ENCODE measurements at places on chromosomes 5 and 9.

GRCh38 chr9:104805441-104805840 is 41.5 kb downstream of the NIPSNAP3B start:
- DNase-seq: no peak

DNA sequence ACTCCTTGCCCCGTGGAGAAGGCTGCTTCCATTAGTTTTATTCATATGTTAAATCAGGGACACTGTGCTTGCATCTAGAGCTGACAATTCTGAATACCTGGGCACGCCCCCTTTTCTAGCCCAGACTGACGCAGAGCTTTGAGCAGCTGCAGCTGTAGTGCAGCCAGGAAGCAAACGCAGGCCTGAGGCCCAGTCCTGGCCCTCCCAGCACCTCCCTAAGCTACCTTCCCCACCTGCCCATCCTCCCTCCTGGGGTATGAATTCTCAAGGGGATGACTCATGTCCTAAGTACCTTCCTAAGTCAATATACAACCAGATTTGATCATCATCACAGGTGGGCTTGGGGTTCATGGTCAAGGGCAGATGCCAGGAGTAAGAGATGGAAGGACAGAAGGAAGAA is 3.5 kb downstream of the PHF19 start:
- DNase-seq: no peak

DNA sequence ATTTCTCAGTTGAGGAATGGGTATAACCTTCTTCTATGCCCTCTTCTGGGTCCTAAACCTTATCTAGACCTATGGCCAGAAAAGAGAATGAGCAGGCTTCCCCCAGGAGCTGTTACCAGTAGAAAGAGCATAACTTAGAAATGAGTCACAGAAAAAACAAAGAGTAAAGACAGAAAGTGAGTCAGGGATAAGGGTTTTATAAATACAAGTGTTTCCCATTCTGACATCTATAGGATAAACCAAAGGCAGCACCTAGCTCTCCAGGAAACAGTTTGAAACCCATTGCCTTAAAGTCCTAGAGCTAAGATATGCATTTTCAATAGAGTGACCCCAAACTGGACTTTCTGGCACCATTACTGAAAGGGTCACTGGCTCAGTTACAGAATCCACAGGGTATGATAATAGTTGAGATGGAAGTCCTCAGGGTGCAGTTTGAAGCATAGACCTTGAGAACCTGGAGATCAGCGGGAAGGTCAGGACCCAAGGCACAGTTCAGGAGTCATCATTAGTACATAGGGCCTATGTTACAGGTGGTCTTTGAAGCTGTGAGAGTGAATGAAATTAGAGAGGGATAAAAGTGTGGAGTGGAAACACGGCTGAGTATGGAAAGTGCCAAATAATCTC is 42.7 kb upstream of the LIFR start:
- DNase-seq: no peak

DNA sequence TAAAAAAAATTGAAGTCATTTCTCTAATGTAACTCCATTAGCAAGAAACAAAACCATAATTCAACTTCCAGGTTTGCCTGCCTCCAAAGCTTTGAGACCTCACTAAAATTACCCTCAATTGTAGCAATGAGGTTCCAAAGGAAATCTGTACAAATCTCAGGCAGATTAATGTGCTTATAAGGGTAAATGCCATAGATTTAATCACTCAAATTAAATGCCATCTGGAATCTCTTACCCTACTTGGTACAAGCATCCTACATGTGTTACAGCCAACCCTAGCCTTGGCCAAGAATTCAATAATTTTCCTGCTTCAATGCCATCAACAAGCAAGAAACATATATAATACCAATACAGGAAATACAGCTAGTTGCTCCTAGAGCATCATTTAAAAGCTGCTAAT is 452.8 kb downstream of the RAB3C start:
- no peak for DNase-seq

GRCh38 chr5:67142816-67143215 is 53.8 kb downstream of the CD180 start:
- DNase-seq: no peak

- DNase-seq: no peak
Observed at GRCh38 chr5:22615964-22616363, 237.2 kb downstream of the CDH12 start.

GRCh38 chr9:20562051-20562450 is 60.2 kb downstream of the MLLT3 start:
- no peak for DNase-seq

DNA sequence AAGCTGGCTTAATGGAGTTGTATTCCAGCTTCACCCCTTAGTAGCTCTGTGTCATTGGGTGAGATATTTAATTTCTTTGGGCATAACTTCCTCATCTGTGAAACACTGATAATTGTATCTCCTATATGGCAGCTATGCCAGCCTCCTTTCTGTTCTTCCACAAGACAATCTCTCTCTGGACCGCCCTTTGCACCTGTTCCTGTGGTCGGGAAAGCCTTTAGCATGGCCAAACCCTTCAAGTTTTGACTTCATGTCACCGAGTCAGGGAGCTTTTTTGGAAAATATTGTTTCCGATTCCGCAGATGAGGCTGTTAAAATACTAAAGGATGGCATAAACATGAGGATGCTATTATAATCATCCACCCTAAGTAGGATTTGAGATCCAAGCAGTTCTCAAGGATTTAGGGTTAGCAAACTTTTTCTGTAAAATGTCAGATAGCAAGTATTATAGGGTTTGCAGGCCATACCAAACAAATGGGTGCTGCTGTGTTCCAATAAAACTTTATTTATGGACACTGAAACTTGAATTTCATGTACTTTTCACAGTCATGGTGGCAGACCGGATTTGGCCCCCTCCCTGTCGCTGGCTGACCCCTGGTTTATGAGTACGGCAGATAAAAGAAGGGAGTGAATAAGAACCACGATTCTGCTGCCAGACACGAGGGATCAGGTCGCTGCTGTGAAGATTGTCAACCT is 695 bp upstream of the NDFIP1 start:
- no peak for DNase-seq

All from nephron progenitor cell (in vitro differentiated cells).